ENCODE measurements at places on chromosomes 1 and 21.

- peak; percentile 5 for DNase-seq
Measured at GRCh38 chr21:44405091-44405947, 50.0 kb upstream of the LRRC3 start.

DNA sequence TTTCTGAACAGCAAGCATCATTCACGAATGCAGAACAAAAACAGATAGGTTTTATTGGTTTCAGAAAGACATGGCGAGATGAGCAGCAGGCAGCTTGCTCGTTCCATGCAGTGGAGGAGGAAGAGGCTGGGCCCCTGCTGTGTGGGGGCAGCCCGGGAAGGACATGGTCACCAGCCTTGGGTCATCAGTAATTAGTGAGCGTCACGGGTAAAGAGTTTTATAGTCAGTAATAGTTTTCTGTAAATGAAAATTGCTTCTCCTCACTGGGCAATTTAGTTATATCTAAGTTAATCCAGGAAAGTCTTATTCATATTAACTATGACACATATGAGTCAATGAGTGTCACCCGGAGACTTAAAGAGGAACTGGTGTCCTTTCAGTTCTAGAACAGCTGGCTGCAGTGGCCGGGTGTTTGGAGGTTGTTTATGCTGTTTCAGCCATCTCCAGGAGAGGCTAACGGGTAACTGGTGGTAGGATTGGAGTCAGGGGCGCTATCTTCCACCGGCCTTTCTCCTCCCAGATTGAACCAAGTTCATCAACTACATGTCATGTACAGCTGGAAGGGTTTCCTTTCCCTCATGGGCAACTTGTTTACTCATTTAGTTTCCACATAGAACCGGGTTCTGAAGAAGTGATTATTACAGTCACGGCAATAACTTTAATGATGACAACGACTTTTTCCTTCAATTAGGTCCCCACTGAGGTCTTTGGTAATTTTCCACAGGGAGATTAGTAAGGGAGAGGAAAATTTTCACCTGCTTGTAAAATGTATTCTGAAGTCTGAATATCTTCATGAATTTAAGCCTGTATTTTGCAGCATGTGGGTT, 34.6 kb upstream of the SLC45A1 start:
- no peak for DNase-seq

DNA sequence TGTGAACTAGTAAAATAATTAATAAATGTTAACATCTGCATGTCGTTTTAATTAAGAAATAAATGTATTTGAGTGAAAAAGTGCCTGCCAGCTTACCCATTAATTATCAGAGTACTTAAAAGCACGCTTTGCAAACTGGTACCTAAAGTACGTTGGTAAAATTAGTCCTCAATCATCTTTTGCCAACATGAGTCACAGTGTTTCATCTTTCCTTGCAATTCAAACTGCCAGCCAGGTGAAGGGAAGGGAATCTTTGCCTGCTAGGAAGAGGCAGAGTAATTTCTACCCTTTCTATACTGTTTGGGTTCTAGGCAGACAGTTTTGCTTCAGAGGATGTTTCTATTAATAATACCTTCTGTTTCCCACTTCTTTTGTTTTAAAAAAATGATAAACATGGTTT, 57.2 kb upstream of the CNIH3 start:
- no peak for DNase-seq

GRCh38 chr1:186595969-186596368, 84.3 kb downstream of the PTGS2 start:
- no peak for DNase-seq

DNA sequence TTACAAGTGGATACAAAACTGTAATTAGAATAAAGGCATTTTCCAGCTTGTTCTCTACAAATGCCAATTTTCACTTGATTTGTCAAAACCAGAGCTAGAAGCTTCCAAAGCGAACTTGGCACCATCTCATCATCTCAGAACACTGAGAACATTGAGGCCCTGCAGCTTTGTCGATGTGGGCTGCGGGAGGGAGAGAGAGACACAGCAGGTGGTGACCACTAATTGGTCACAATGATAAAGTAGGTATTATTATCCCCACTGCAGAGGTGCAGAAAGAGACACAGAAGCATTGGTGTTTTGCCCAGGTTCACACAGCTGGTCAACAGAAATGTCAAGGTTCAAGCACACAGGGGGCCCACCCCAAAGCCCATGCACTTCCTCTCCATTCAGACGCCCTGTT, 72.2 kb upstream of the KRTAP19-8 start:
- no peak for DNase-seq

DNA sequence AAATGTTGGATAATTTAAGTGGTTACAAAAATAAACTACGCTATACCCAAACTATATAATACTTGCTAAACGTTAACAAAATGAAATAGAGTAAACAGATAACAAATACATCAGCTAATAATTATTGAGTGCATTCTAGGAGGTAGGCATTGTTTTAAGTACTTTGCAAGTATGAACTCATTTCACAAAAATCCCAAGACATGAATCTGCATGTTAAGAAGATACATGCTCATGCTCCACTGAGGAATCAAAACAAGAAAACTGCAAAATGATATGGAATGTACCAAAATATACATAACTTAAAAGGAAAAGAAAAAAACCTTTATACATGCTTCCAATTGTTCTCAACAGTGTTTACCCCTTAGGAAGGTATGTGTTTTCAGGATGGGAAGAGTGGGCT, 2.5 kb downstream of the FRRS1 start:
- DNase-seq: no peak

- DNase-seq: peak; percentile 11
Measured at GRCh38 chr1:98870959-98871903, 133.4 kb downstream of the PLPPR5 start.

DNA sequence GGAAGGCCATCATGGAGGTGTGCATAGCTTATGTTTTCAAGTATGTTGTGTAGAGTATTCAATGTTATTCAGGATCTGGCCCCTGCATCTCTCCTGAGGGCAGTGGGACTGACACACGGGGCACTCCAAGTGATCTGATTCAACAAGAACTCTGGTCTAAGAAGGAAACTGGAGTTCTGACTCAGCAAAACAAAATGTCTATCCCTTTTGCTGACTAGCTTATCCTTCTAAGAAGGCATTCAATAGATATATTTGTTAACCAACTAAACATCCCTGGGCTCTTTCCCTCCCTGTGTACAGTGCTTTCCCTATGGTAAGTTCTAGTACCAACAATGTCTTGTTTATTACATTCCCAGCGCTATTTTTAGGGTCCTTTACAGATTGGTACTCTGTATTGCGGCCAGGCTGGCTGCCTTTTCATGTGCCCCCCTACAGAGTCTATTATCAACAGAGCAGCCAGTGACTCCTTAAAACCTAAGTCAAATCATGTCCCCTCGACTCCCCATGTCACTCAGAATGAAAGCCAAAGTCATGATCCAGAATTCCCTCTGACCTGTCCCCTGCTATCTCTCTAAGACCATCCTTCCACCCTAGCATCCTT, 304.9 kb downstream of the KCNH1 start:
- DNase-seq: no peak

- no peak for DNase-seq
Measured at GRCh38 chr1:203280061-203280460, 25.3 kb upstream of the BTG2 start.

DNA sequence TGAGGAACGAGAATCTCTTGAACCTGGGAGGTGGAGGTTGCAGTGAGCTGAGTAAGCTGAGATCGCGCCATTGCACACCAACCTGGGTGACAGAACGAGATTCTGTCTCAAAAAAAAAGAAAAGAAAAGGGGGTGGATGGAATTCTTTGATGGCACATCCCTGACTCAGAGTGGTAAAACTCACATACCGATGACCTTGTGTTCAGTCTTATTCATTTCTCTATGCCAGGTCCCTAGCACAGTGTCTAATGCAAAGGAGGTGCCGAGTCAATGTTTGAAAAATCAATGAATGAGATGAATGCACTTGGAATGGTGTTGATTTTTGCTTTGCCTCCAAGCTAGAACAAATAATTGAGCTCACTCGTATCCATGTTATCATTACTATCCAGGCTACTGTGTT, 18.5 kb upstream of the FAM20B start:
- no peak for DNase-seq

DNA sequence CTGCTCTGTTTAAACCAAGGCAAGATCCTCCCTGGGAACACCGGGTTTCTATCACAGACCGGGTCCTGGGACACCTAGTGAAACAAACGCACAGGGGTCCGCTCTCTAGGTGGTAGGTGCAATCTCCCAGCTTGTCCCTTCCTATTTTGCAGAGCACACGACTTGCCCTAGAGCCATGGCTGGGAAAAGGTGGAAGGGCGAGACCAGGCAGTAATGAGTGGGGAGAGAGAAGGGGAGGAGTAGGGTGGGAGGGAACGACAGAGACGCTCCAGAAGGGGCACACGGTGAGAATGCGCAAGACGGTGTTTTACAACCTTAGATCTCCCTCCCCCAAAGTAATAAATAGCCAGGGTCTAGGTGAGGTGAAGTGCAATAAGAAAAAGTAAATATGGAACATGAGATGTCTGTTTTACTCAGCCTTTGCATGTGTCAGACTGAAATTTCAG, 9.3 kb upstream of the ARHGAP29 start:
- DNase-seq: peak; percentile 28

GRCh38 chr1:117013309-117013858, 11.8 kb downstream of the CD101 start:
- DNase-seq: no peak

DNA sequence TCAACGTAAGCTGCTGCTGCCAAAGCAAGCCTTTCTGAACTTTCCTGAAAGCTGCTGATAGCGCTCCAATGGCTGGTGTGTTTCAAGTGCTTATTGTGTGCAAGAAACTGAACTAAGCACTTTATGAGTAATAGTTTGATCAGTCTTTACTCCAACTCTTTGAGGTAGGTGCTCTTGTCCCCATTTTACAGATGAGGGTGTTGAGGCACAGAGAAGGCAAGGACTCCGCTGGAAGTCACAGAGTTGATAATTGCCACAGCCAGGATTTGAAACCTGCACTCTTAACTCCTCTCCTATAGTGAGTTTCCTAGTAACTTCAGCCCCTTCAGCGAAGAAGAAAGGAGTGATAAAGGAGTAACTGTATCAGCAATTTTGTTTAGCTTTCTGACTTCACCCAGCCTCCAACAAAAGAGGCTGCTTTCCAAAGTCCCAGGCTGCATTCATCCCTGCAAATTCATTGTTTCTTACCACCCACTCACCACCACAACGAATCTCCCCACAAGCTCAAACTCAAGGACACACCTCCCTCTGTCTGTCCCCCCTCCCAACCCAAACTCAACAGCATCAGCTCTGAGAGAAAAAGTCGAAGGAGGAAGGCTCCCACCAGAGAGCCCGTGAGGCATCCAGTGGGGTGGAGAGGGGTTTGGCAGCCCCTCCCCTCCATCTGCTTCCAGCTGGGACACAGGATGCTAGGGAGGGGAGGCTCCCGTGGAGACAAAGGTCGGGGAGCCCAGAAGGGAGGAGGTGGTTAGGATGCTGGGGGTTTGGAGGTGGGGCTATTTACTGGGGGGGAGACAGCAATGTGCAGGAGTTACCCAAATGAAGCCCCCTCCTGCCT, 139.6 kb downstream of the NAV1 start:
- no peak for DNase-seq

GRCh38 chr1:199010933-199011332, 372.1 kb downstream of the PTPRC start:
- DNase-seq: no peak

DNA sequence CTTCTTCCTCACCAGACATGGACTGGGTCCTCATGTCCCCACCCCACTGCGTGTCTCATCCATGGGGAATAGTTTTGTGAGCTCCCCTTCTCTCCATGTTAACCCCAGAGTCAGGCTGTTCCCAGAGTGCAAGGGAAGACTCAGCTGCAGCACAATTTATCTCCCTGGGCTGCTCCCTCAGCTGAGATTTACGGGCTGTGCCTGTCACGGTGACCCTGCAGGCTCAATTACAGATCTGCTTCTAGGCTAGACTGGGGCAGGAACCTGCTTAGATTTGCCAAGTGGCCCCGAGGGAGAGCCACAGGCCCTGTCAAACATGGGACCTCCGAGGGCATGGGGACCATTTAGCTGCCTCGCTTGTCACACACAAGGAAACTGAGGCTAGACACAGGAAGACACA, 37.8 kb downstream of the CDCP2 start:
- DNase-seq: no peak

All from SK-N-SH (cell line).